Occipital lobe (tissue), 3 donors: ENCODE measurements at places on chromosomes 5 and 9.

- DNase-seq: no peak
These were observed 25.9 kb upstream of the ADAMTSL1 start for GRCh38 chr9:18448101-18448500.

- DNase-seq: no peak
These were observed 197.7 kb downstream of the PTTG1 start for GRCh38 chr5:160619381-160619780.

- DNase-seq: no peak
These were observed 1.5 kb downstream of the SAPCD2 start for GRCh38 chr9:137068539-137069507.

DNA sequence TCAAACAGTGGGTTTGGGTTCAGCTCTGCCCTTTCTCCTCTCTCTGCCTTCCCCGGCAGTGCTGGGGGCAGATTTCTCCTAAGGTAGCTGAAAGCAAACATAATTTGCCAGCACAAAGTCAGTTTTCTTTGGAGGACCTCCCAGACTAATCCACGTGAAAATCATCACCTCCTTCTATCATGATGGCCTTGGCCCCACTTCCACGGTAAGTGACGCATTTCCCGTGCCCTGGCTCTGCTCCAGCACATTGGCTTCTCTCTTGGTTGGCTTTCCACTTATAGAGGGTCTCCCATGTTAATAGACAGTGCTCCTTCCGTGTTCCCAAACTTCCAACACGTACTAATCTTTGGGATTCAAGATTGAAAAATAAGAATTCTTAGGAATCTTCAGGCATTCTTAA lies 74.1 kb upstream of the TRIO start:
- DNase-seq: no peak

DNA sequence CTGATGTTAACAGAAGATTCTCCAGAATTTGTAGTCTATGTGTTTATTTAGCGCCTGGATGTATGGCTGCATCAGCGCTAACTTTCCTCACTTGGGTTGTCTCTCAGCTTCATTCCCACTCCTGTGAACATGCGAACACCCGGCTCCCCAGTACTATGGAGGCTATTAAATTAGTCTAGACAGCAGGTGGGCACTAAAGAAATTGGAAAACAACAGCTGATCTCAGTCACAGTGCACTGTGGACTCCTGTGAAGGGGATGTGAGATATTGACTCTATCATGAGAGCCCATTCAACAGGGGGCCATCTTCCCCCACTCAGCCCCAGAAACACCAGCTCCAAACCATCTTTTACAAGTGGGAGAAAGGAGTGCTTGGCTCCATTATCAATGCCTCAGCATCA lies 471.0 kb downstream of the KDM4C start:
- DNase-seq: no peak

DNA sequence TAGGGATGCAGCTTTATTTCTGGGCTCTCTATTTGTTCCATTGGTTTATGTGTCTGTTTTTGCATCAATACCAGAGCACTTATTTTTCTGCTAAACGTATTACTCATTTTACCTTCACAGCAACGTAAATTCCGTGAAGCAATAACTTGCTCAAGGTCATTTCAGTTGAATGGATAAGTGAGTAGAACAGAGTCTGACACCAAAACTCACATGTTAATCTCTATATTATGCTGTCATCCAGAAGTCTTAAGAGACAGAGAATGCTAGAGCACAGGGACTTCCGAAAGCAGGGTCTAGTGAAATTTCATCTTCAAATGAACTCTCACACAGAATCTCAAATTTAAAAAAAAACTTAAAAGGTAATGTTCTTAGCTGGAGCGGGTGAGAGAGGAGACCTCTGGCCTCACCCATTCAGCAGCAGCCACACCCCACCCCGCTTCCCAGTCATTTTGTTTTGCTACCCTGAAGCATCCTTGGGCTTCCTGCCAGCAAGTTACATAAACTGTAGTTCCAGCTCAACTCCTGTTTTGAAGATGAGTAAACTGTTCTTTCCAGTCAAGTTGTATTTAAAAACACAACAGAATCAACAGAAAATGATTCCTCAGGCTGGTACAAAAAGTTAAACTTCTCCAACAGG lies 69.3 kb downstream of the TRIM36 start:
- DNase-seq: peak; percentile 24

GRCh38 chr5:1465117-1465516 lies 19.9 kb upstream of the SLC6A3 start:
- no peak for DNase-seq

GRCh38 chr9:84702471-84702870 lies 32.9 kb downstream of the NTRK2 start:
- no peak for DNase-seq

DNA sequence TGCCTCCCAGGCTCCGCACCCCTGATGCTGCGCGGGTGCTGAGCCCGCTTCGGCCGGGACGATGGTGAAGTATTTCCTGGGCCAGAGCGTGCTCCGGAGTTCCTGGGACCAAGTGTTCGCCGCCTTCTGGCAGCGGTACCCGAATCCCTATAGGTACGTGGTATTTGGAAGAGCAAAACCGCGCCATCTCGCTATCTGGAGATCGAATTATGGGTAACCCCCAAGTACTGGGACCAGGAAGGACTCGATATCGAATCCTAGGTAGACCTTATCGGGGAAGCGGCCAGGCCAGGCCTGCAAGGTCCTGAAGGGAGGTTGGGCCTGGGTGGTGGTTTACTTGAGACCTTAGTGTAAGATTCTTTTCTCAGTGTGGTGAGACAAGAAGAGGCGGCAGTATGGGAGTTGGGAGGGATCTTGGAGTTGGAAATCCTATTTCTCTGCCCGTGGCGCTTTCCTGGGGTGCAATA lies 359 bp downstream of the PRELID1 start:
- no peak for DNase-seq

DNA sequence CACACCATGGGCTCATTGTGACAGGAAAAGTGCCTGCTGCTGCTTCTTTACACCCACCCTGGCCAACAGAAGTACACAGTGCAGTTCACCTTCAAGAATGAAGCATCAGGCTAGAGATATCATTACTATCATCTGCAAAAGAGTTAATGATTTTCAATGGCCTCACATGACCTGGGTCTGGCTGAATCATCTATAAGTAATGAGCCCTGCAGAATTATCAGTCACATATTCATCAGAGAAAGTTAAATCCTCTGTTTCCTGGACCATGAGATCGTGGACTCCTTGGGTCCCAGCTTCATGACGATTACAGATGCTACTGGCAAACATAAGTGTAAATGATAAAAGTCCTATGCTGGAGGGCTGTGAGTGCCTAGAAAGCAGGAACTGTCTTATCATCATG lies 8.3 kb downstream of the BAG1 start:
- DNase-seq: no peak

- no peak for DNase-seq
These were observed 482 bp downstream of the TESK1 start for GRCh38 chr9:35605351-35606137.

DNA sequence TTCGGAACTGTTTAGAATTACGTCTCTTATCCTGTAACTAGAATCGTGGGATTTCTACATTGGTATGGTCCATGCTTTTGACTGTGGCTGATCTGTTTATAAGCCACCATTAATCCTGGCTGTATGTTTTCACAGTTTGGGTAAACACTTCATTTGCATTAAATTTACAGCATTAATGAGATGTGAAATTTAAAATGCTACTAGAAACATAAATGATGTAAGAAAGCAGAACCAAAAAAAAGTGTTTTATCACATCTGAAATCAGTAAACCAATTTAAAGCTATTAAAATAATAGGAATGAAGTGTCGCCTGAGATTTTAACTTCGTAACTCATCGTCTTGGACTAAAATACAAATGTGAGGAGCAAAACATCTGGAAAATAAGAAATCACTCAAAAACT lies 201.7 kb downstream of the NFIB start:
- no peak for DNase-seq

GRCh38 chr5:151208481-151208914 lies 15.4 kb downstream of the CCDC69 start:
- DNase-seq: no peak

DNA sequence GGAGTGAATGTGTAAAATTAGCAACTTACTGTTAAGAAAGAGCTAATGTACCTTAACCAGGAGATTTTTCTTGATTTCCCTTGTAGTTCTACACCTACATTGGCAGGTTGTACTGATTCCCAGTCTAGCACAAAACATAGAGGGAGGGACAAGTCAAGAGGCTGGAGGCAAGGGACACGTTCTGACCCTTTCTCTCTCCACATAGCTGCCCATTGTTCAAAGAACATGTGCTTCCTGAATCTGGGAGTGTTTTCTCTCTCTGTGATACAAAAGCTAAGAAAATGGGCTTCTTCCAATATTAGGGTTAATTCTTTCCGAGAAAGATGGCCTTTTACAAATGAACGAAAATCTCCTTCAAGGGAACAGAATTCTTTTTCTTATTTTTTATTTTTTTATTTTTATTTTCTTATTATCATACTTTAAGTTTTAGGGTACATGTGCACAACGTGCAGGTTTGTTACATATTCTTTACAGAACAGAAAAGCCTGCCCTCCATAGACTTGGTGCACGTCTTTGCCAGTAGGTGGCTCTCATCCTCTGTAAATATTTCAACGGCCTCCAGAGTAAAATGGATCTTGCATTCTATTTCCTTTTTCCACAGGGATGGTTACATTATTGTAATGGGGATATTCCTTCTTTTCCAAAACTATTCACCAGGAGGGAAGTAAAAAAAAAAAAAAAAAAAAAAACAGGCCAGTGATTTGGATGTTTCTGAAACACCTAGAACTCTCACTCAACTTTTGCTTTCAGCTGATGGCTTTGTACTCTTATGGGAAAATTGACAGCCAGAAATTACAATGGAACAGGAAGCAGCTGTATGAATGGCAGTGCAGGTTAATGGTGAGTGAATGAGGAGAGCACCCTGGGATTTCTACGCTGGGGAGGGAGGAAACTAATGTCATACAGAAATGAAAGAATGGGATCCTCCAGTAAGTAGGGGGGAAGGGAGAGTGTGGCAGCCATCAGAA lies 13.1 kb upstream of the IFNA5 start:
- peak; percentile 19 for DNase-seq

DNA sequence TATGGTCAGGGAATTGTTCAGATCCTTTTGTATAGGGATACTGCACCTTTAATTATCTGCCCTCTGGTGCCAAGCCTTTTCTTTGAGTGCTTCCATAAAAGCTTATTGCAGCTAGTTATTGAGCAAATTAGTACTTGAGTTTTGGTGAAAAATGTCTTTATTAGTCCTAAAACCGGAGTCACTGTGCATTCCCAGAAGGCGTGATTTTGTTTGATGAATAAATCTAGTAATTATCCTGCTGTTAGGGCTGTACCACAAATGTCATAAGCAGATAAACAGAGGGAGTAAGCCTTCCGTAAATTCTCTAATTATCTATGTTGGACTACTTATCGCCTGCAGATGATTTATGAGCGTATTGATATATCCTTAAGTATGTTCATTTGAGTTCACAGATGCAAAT lies 620.7 kb upstream of the ARRDC3 start:
- DNase-seq: no peak

DNA sequence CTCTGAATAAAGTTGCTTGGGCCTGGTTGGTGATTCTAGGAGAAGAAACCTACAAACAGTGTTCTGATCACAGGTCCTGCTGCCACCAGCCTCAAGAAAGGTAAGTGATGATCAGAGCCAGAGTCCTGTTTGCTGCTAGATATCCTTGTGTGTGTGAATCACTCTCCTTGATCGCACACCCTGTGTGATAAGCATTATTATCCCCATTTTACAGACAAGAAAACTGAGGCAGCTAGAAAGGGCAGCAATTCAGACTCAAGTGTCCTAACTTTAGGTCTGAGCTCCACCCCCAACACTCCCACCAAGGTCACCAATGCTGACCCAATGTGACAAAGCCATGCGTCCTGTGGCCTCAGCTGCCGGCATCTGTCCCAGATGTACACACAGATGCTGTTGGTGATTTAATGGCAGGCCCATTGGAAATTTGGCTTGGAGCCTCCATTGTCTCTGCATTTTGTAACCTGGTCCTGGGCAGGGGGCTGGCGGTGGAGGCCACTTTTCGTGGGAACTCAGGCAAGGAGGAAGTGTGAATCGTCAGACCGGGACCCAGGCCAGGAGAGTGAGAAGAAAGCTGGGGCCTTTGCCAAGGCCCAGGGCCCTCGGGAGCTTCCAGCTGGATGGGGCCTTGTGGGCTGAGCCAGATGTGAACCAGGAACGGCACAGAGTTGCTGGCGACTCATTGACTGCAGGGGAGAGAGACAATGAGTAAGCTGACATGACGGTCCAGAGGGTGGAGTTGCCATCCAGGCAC lies 29.8 kb upstream of the GGTA1 start:
- peak; percentile 37 for DNase-seq

GRCh38 chr5:102794047-102794446 lies 38.9 kb downstream of the PAM start:
- DNase-seq: no peak

GRCh38 chr9:77834898-77835488 lies 186.9 kb upstream of the GNA14 start:
- DNase-seq: no peak

GRCh38 chr5:2006971-2007291 lies 124.2 kb upstream of the IRX4 start:
- DNase-seq: no peak

- no peak for DNase-seq
These were observed 861 bp downstream of the ZFYVE16 start for GRCh38 chr5:80408484-80409366.

GRCh38 chr9:98146101-98146991 lies 27.3 kb upstream of the TRIM14 start:
- DNase-seq: no peak

DNA sequence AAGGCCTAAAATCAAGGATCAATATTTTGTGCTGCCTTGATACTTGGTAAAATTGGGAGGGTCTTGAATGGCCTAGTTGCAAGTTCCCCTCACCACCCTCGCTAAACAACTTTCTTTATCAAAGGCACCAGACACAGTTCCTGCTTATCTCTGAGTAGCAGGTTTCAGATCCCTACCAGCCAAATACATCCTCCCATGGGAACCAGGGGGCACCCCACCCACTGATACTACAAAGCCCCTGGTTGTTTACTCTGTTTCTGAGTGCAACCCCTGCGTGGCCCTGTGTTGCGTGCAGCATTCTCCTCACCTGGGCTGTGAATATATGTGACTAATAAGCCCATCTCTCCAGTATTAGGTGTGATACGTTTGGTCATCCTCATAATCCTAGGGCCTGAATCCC lies 314.9 kb downstream of the DRD1 start:
- no peak for DNase-seq

DNA sequence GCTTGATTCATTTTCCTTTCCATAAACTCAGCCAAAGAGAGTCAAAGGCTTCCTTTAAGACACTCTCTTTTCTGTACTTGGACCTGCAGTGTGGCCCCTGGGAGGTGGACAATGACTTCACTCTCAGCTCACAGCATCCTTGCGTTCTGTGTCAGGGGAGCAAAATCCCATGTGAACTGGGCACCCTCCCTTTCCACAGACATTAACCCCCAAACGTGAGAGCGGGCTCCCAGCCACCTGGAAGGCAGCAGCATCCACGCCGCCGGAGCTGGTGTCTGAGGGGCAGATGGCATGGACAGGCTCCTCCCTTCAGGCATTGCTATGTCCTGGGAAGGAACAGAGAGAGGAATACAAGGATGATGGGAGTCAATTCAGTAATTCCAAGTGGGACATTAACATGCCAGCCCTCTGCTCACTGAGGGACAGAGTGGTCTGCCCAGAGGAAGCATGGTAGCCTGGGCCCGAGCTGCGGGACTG lies 39.5 kb downstream of the TRIP13 start:
- DNase-seq: no peak
